ENCODE measurements at places on chromosomes 2 and 18.

GRCh38 chr18:51371929-51372328 lies 174.4 kb upstream of the MEX3C start:
- DNase-seq, result no peak

DNA sequence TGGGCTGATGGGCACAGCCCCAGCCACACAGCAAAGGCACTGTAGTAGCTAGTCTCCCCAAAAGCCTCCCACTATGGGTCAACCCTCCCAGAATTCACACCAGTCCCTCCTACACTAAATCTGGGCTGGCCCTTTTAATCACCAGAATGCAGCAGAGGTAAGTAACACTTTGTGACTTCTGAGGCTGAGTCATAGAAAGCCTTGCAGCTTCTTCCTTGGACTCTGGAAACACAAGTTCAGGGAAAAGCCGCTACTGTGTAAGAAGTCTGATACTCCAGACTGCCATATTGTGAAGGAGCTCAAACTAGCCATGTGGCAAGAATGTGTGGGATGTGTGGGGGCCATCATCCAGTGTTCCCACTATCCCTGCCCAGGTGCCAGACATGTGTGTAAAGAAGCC lies 19.0 kb upstream of the SIX2 start:
- no peak for DNase-seq

- no peak for DNase-seq
Measured at GRCh38 chr18:64718808-64719207, 569.9 kb upstream of the LINC00305 start.

- DNase-seq, result no peak
Measured at GRCh38 chr18:63151539-63151938, 168.0 kb downstream of the BCL2 start.

DNA sequence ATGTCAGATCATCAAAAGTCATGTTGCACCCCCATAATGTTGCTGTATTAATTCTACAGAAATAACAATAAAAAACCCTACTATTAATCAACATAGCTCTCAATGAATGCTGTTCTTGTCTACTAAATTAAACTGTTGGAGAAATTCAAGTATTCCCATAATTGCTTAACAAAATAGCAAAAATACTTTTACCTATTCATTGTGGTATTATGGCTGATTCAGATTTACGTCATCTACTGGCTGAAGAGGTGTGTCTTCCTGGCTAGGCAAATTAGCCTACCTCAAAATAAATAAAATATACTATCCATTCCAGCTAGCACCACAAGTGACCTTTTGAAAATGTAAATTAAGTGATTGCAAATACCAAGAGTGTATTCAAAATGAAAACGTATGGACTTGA lies 249.4 kb downstream of the MEIS1 start:
- no peak for DNase-seq

DNA sequence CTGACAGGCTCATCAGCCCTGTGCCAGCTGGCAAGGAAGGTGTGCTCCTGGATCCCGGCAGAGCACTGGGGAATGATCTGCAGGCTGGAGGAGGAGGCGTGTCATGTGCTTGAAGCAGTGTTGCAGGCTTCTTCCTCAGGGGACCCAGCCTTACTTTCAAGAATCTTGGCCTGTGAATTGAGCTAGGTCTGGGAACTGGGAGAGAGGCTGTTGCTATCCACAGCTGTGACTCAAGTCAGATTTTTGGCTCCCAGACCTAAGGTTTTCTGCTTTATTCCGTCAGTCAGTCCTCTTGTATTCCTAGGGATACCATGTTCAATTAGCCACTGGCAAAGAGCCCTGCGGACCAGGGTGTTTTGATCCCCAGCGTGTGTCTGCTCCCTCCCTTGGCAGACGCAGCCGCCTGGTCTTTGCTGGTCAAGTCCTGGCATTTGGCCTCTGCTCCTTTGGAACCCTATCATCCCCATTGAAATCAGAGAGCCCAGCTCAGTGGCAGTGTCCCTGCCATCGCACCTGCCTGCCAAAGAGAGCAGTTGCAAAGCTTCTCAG lies 32.4 kb downstream of the ASB1 start:
- DNase-seq, result peak; percentile 39

DNA sequence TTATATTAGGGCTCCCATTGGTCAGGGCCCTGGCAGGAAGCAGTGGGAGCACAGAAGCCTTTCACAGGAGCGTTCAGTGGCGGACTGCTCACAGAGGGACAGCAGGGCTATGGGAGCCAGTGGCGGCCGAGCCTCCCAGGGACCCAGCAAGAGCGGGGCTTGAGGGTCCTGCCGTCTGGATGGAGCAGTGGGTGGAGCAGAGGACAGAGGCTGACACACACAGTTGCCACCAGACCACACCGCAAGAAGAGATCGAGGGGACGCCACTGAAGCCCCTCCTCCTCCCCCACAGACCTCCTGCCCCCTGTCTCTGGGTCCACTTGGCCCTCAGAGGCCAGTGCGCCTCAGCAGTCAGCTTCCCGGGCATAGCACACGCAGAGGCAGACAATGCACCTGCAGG lies 39.3 kb downstream of the SALL3 start:
- DNase-seq, result no peak

GRCh38 chr18:56770097-56770496 lies 118.9 kb downstream of the WDR7 start:
- no peak for DNase-seq

DNA sequence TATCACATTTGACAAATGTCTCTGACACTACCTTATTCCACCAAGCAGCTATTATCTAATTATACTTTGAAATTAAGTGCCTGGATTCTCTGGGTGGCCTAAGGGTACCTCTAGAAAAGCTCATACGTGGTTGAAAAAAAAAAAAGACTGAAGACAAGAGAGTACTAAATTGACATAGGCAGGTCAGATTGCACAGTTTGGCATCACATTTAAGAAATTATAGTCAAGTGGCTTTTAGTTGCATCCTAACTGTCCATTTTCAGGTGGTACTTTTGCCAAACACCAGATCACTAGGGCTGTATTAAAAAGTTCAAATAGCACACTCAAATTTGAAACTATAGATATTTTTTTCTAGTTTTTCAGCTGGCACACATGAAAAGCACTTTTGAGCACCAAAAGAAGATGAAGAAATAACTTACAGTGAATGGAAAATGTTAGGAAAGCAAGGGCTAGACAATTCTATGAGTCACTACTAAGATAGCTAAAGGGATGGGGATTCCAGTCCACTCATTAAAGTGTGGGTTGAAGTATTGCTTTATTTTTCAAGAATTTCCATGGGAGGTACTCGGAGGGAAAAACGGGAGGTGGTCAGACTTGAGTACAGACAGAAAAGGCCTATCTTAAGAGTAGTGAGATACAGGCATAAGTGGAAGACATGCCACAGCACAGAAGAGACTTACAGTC lies 106.5 kb upstream of the COL5A2 start:
- no peak for DNase-seq
